ENCODE measurements at places on chromosomes 16 and 17.
A peak's percentile ranks its signal among the peaks of the same experiment; 100 is the strongest.

- no peak for DNase-seq
Observed at GRCh38 chr17:50196826-50197225, 4.6 kb downstream of the COL1A1 start.

DNA sequence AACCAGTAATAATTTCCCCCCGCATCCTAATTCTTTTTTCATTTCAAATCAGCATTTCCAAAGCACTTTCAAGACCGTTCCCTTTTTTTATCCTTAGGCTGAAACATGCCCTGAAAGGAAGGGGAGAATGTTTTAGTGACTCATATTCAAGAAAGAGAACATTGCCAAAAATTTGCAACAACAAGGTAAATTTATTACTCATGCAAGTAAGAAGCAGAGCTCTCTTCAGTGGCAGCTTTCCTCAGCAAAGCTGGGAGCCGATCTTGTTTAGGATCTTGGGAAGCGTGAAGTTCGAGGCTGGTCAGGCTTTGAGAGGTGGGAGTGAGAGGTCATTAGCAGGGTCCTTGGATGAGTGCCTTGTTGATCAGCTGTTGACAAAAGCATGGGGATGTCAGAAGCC, 129.5 kb downstream of the PRKCA start:
- DNase-seq = no peak

- DNase-seq = peak; percentile 62
Observed at GRCh38 chr16:66549284-66550131, at the start of gene TK2. TK2 (minus strand) TSS chr16:66550122; CDS start chr16:66550061, 61 bp downstream.

DNA sequence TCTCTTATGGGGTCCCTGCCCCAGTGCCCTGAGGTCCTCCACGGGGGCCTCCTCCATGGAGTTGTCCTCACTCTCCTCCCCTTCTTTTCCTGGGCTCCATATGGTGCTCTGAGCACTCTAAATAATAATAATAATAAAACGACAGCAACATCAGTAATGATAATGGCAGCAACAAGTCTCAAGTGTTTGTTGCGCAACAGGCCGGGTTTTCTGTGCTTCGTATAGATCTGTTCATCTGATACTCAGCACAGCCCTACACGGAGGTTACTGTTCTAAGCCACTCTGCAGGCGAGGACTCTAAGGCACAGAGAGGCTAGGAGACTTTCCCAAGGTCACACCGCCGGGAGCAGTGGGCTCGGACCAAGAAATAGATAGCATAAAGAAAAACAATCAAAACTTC, 13.7 kb downstream of the CIBAR2 start:
- no peak for DNase-seq

DNA sequence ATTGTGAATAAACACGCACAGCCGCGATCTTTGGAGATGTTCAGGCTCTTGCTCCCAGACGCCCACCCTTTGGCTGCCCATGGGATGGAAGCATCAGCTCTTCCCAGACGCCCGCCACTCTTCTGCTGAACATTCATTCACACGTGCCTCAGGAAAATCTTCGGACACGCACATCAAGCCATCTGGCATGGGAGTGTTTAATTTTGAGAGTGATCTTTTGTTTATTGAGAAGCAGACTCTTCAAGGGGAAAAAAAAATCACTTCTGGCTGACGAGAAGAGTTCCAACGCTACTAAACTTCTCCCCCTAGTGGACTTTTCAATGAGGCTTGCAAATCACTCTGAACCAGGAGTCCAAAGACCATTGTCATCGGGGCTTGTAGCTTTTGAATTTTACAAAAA, 62.0 kb upstream of the NUDT7 start:
- no peak for DNase-seq

DNA sequence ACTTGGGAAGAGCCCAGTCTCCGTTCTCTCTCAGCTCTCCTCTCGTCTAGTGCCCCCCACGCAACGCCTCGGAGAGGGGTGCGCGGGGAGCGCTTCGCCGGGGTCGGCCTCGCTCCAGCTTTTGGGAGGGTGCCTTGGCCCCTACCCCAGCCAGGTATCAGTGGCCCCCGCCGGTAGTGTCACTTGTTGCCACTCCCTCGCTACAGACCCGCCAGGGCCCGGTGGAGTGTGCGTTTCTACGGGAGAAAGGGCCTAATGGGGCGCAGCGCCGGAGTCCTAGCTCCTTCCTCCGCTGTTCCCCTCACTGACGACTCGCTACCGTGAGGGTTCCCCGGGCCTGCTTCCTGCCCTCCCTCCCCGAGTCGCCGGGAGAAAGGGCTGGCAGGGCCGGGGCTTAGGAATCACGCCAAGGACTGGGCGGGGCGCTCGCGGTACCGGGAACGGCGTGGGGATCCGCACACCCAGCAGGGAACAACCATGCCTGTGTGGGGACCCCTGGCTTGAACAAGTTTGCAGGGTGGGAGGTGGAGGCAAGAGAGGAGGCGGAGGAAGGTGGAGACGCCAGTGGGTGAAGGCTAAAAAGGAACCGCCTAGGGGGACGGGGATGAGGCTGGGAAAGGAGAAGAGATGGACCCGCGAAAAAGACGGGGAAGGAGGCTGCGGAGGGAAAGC, 997 bp upstream of the CDH11 start:
- DNase-seq = no peak
